ENCODE measurements at places on chromosomes 12 and 14.

DNA sequence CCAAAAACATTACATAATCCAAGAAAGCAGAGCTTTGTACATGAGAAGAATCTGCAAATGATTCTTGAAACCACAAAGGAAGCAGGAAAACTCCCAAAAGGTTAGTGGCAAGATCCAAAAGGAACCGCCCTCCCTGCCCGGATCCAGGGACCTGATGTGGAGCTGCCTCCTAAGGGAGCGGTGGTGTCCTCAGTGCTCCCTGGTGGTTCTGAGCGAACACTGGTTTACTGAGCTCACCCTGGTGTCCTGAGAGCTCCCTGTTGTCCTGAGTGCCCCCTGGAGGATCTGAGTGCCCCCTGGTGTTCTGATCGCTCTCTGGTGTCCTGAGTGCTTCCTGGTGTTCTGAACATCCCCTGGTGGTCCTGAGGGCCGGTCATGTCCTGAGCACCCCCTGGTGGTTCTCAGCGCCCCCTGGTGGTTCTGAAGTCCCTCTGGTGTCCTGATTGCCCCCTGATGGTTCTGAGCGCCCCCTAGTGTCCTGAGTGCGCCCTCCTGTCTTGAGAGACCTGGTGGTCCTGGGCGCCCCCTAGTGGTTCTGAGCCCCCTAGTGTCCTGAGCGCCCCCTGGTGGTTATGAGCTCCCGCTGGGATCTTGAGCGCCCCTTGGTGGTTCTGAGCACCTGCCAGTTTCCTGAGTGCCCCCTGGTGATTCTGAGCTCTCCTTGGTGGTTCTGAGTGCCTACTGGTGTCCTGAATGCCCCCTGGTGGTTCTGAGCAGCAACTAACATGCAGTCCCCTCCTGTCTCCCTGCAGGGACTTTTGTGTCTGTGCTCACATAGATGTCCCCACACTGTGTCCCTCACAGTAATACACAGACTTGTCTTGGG is 891.1 kb downstream of the TMEM121 start:
- DNase-seq = peak; percentile 95

GRCh38 chr12:7375145-7375543 is 68.8 kb downstream of the CD163L1 start:
- no peak for DNase-seq

GRCh38 chr14:75267141-75267721 is 11.4 kb upstream of the FOS start:
- DNase-seq = no peak

DNA sequence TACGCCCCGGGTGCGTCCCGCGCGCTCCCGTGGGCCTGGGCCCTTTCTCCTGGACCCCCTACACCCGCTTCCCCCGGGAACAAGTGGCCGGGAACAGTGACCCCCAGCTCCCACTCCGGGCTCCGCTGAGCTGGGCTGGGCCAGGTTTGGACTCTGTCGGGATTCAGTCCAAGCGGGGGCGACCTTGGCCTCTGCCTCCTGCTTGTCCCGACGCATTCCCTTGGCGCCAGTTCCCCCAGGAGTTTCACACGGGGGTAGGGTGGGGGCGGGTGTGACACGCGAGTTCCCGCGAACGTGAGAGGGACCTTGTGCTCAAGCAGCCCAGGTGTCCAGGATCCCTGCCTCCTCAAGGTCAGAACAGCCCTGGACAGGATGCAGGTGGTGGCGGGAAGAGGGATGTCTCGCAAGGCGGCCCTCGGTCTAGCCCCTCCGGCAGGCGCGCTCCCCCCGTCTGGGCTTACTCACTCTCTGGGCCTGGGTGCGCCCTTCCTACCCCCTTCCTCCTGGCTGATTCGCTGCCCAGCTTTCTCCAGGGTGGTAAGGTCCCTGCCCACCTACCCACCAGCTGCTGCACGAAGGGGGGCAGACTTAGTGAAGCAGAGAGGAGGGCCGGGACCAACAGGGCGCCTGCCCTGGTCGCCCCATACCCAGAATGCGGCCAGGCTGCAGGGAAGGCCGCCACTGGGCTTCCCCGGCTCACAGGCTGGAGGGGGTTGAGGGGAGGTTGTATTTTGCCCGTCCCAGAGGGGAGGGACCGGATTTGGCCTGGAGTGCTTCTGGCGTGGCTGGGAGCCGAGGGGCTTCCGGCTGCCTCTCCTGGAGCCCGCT is 862 bp downstream of the CRIP2 start:
- no peak for DNase-seq

GRCh38 chr12:73445658-73446324 is 1091.8 kb upstream of the ATXN7L3B start:
- no peak for DNase-seq

GRCh38 chr14:99320621-99321235 is 48.7 kb upstream of the BCL11B start:
- DNase-seq = no peak

DNA sequence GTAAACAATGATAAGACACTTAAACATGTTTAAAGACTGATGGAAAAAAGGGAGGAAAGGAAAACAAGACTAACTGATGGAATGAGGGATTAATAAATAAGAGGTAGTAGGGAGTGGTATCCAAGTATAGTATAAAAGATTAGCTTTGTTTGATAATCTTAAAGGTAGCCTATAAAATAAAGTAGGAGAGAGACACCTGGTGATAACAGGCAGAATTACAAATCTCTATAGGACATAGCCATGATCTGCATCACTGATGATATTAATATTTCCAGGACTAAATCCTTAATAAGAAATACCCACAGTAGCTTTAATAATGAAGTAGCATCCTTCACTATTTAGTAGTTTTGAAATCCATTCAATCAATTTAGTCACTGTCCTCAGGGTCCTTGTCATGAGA is 30.4 kb downstream of the DLGAP5 start:
- no peak for DNase-seq

DNA sequence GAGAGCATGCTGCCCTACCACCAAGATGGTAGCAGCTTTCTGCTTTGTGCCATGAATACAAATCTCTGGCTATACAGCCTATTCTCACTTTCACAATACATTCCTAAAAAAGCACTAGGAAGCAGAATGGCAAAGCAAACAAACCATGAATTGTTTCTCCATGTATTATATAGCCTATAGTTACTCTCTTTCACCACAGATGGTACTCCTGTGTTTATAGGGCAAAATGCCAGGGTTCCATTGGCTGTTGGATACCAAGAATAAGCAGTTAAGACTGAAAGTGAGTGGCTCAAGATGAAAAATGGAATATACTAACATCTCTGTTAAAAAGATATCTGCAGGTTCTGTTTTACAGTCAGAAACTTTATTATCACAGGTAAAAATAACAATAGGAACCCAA is 11.1 kb downstream of the ARF3 start:
- no peak for DNase-seq

GRCh38 chr12:116426391-116427136 is 132.6 kb upstream of the MAP1LC3B2 start:
- no peak for DNase-seq

DNA sequence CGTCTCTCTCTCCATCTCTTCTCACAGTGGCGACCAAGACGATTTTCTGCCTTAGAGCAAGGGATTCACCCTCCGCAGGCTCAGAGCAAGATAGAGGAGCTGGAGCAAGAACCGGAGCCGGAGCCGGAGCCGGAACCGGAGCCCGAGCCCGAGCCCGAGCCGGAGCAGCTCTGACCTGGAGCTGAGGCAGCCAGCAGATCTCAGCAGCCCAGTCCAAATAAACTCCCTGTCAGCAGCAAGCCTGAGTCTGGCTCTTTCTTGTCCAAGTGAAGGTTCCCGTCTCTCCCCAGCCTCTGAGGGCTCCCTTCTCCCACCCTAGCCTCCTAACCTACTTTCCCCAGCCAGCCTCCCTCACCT is 5.9 kb downstream of the LAG3 start:
- no peak for DNase-seq

- no peak for DNase-seq
Measured at GRCh38 chr12:92463171-92463570, 239.6 kb upstream of the PLEKHG7 start.

DNA sequence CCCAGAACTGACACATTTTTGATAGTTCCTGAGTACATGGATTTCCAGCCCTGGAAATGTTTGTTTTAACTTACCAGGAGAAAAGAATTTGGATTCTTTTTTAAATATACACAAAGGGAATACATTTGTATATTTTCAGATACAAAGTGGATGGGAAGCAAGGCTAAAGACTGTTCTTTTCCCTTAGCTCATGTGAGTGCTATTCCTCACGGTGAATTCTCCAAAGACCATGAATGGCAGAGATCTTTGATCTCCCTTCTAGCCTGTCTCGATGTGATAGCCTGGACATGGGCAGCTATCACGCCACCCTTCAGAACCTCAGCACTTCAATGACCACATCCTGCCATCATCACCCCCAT is 91.3 kb downstream of the DPF3 start:
- no peak for DNase-seq

DNA sequence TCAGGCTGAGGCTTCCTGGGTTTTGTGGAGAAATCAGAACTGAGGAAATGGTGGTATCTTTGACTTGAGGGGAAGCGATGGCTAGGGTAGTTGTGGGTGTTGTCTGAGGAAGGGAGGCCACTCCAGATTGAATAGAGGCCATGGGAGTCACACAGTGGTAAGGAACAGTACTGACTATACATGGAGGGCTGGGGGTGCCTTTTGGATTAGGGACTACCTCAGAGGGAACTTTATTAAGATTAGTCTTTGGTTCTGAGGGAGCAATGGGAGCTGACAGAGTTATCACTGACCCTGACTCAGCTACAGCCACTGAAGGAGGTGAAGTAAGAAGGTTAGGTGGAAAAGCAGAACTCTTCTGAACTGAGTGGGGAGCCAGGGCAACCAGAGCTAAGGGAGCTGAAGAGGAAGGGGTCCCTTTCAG is 4.4 kb downstream of the NACA start:
- no peak for DNase-seq

- no peak for DNase-seq
Measured at GRCh38 chr14:51211149-51211548, 28.9 kb upstream of the TMX1 start.

GRCh38 chr12:29133680-29134079 is 15.4 kb upstream of the FAR2 start:
- DNase-seq = no peak

GRCh38 chr14:24398293-24398652 is 530 bp upstream of the NYNRIN start:
- no peak for DNase-seq

DNA sequence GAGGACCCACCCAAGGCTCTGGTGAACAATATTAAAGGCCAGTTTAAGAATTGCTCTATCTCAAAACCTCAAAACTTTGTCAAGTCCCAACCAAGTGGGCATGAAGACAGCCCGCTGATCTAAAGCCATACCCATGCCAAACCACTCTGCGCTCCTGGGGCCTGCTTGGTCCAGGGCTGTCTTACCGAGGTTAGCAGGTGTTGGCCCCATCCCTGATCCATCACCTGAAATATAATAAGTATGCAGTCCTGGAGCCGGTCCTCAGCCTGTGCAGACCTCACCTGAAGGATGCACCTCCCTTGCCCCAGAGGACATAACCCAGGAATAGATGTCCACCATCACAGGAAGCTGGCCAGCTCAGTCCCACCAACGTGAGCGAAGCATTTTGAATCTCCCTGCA is 198.3 kb upstream of the FKBP4 start:
- no peak for DNase-seq

DNA sequence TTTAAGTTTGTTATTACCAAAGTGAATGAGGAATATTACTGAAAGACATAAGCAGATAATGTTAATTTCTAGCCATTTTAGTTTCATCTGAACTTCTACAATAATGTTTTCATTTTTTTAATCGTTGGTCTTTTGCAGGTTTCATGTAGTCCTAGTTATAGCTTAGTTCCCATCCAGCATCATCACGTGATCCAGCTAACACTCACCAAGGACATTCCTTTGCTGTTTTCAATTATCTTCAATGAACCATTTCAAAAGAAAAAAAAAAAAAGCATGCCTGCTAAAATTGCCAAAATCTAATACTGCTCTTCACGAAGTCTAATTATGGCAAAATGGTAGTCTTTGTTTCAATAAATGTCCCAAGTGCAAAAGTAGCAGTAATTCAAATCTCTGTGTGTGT is 187.7 kb upstream of the ATXN7L3B start:
- no peak for DNase-seq

DNA sequence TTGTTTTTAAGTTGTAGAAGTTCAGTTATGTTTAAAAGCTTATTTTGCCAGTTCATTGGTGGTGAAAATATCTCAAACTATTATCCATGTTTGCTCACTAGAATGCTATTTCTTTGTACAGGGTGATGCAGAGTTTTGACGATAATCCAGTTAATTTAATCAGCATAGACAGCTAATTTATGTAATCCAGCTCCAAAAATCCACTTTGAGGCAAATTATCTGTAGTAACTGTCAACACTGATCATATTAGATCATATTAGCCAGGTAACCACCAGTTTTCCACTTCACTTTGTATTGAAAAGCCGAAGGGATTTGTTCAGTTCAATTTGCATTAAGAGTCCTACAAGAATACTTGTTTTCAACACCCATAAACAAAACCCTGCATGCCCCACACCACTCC is 378.6 kb downstream of the PDZRN4 start:
- no peak for DNase-seq

GRCh38 chr12:28202374-28203130 is 12.3 kb downstream of the CCDC91 start:
- DNase-seq = no peak

- DNase-seq = no peak
Measured at GRCh38 chr12:25518512-25518911, 34.6 kb downstream of the LMNTD1 start.

GRCh38 chr14:71103662-71104484 is 196.6 kb downstream of the PCNX1 start:
- no peak for DNase-seq

DNA sequence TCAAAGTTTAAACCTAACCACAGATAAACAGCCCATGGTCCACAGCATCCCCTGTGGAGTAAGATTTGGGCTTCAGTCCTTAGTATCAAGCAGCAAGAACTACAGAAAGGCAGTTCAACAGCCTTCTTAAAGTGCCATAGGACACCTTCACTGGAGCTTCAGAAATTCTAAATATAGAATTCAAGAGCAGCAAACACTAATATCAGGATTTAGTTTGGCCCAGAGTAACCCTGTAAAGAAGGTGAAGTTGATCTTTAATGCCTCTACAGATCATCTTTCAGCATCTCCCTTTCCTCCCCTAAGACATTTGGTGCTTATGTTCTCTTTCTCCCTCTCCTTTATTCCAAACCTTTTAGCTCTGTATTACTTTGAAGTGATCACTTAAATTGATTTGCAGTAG is 59.5 kb upstream of the ARHGAP5 start:
- no peak for DNase-seq

GRCh38 chr14:90828642-90829487 is 12.6 kb upstream of the TTC7B start:
- peak; percentile 22 for DNase-seq

GRCh38 chr14:76922584-76922983 is 96.4 kb downstream of the LRRC74A start:
- DNase-seq = no peak

DNA sequence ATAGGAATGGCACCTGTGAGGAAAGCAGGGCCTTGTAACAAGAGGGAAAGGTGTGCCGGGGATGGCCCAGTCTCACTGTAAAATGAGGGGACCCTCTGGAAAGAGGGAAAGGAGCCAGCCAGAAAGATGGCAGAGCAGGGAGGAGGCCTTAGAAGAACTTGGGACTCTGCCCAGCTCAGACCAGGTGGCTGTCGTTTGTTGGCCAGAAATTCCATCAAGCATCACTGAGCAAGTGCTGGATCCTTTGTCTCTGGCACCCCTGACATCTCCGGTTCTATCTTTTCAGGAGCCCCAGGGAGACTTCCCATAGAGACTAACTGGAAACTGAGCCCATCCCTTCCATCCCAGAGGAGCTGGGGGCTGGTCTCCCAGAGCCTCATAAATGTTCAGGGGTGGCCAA is 43.3 kb downstream of the DEGS2 start:
- DNase-seq = no peak

GRCh38 chr12:108689314-108690190 is 41.8 kb downstream of the CORO1C start:
- DNase-seq = peak; percentile 58

GRCh38 chr14:104957146-104958113 is 20.7 kb downstream of the AHNAK2 start:
- DNase-seq = no peak
